ENCODE measurements at places on chromosomes 7 and 10. TPM values are rescaled to one million over a fixed set of nuclear protein-coding genes. Genes with fewer than 3 reads are reported as not detected.

Gene CFAP70
- 1.1 TPM for total RNA-seq

Gene TMEM176B
- 51.6 TPM for total RNA-seq

Gene SH3PXD2A
- total RNA-seq, result 69.3 TPM

Gene CTNNA3
- 5.1 TPM for total RNA-seq

Gene LRRC18
- not detected for total RNA-seq

Gene AKR1B1
- 54.7 TPM for total RNA-seq

Gene ASAH2
- 0.42 TPM for total RNA-seq

Gene CLRN3
- not detected for total RNA-seq

Gene LIPF
- not detected for total RNA-seq

Gene HOXA1
- total RNA-seq, result 0.71 TPM

Gene LEP
- not detected for total RNA-seq

Gene EBLN1
- not detected for total RNA-seq

Gene ASZ1
- total RNA-seq, result not detected

GRCh38 chr10:65765006-65765541 is 1160.8 kb upstream of the LRRTM3 start:
- DNase-seq, result no peak

DNA sequence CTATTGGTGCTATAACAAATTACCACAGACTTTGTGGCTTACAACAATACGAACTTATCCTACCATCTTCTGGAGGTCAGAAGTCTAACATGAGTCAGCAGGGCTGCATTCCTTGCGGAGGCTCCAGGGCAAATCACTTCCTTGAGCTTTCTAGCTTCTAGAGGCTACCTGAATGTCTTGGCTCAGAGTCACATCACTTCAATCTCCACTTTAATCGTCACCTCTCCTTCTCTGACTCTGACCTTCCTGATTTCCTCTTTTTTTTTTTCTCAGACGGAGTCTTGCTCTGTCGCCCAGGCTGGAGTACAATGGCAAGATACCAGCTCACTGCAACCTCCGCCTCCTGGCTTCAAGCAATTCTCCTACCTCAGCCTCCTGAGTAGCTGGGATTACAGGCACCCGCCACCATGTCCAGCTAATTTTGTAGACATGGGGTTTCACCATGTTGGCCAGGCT is 44.6 kb upstream of the ANAPC16 start:
- no peak for DNase-seq

DNA sequence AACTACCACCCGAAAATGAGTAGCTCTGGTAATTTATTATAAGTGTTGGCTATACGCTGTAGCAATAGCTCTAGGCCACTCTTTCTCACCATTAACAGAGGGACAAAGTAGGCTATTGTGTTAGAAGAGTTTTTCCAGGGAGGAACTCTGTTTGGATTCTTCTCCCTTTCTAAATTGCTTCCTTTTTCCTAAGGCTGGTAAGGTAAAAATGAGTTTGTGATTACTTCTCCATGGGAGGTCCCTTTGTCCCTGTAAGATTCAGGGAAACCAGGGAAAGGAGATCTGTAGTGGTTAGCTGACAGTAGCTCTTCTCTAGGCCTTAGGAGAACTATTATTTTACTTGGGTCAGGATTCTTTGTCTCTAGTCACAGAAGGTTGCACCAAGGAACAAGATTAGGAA is 23.2 kb upstream of the SEMA3E start:
- no peak for DNase-seq

- no peak for DNase-seq
These were observed 7.9 kb upstream of the GSDME start for GRCh38 chr7:24764972-24765744.

DNA sequence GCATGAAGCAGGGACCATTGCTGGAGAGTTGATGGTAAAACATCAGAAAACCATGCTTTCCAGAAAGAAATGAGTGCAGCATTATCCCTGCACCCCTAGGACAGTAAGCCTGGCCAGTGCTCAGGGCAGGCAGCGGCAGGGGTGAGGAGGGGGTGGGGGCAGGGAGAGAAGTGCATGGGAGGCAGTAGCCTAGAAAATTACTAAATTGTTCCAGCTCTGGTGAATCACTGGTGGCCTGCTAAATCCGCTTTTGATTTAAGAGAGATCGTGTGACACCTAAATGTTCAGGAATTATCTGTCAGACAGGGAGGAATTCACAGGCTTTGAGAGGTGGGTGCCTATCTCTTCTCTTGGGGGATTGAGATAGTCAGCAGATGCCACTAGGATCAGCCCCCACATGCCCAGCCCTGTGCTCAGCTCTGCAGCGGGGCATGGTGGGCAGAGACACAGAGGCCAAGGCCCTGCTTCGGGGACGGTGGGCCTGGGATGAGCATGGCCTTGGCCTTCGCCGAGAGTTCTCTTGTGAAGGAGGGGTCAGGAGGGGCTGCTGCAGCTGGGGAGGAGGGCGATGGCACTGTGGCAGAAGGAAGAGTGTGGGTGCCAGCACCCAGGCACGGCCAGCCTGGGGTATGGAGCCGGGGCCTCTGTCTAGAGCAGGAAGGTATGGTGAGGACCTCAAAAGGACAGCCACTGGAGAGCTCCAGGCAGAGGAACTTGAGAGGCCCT is 5.0 kb upstream of the AQP1 start:
- no peak for DNase-seq

DNA sequence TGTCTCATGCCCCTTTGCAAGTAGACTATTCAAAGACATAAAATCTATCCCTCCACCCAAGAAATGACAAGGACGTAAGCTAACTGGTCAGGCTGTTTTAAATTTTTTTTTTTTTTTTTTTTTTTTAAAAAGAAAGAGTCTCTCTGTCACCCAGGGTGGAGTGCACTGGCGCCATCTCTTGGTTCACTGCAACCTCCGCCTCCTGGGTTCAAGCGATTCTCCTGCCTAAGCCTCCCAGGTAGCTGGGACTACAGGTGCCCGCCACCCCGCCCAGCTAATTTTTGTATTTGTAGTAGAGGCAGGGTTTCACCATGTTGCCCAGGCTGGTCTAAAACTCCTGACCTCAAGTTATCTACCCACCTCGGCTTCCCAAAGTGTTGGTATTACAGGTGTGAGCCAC is 11.2 kb downstream of the TRA2A start:
- no peak for DNase-seq

DNA sequence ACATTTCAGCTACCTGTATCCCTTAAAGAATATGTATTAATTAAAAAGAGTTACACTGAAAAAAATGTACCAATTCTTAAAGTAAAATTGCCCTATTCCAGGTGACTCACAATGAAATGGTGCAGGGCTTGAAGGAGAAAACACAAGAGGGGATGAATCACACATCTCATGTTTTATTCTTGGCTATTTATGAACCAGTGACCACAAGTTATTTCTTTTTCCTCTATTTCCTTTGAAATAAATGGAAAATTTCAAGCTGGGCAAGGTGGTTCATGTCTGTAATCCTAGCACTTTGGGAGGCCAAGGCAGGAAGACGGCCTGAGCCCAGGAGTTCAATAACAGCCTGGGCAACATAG is 106.8 kb downstream of the UBE2H start:
- no peak for DNase-seq

GRCh38 chr7:11592699-11593098 is 239.3 kb downstream of the THSD7A start:
- DNase-seq, result no peak

DNA sequence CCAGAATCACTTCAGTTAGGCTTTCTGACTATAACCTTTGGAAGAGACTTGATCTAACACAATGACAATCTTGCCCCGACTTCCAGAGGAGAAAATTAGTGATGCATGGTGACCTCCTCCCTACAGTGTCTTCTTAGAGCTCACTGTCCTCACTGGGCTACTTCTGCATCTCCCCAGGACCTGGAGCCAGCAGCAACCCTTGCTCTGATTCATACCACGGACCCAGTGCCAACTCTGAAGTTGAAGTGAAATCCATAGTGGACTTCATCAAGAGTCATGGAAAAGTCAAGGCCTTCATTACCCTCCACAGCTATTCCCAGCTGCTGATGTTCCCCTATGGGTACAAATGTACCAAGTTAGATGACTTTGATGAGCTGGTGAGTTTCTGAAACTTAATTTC is 12.6 kb downstream of the CPA2 start:
- DNase-seq, result no peak

DNA sequence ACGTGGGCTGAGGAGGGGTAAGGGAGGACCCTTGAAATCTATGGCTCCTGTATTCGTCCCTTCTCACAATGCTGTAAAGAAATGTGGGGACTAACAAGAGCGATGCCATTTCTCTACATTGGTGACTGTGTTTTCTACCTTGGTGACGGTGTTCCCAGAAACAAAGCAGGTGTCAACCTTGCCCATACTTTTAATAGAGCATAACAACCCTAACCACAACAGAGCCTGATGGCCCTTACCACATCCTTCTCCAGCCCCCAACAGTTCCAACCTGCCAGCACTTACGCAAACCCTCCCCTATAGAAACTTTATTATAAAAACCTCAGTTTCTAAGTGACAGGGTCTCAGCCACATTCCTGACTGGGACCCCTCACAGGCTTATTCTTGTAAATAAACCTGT is 28.2 kb upstream of the ADCYAP1R1 start:
- DNase-seq, result no peak

DNA sequence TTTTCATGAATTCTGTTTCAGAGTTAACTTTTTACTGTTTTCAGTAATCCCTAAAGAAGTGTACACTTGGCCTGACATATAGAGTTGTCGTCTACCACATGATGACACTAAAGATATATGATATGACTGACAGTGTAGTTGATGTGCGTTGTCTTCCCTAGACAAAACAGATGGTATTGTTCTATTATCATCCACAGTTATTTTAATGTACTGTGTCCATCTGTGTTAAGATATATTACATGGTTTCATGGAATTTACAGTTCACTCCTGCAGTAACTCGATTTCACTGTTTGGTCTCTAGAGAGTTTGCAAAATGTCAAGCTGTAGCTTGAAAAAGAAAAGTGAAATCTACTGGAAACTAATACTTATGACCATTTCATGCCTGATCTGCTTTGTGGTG is 18.1 kb downstream of the FOXP2 start:
- no peak for DNase-seq

GRCh38 chr7:8923164-8923806 is 489.9 kb downstream of the NXPH1 start:
- DNase-seq, result no peak

GRCh38 chr10:122795924-122796323 is 49.7 kb downstream of the CUZD1 start:
- DNase-seq, result no peak

GRCh38 chr7:112510001-112510742 is 29.4 kb downstream of the LSMEM1 start:
- no peak for DNase-seq

- DNase-seq, result no peak
These were observed 24.9 kb upstream of the OR9A4 start for GRCh38 chr7:141891336-141891735.

GRCh38 chr7:28618383-28618782 is 206.1 kb downstream of the CREB5 start:
- no peak for DNase-seq

DNA sequence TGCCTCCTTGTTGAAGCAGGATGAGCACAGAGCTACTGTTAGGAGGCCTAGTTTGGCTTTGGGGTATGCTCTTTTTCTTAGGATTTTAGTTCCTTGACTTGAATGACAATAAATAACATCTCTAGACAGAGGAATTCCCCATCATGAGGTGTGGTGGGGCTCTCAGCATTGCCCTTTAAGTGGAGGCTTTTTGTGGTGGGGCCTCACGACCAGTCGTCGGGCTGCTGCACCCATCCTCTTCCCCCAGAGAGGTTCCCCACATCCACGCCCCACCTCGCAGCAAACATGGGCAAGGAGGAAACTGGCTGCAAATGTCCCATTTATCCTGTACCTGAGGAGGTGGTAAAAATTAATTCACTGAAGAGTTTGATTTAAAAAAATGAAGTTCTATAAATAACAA is 36.1 kb upstream of the TARP start:
- DNase-seq, result no peak

- DNase-seq, result no peak
These were observed 11.7 kb downstream of the NOBOX start for GRCh38 chr7:144391823-144392255.

DNA sequence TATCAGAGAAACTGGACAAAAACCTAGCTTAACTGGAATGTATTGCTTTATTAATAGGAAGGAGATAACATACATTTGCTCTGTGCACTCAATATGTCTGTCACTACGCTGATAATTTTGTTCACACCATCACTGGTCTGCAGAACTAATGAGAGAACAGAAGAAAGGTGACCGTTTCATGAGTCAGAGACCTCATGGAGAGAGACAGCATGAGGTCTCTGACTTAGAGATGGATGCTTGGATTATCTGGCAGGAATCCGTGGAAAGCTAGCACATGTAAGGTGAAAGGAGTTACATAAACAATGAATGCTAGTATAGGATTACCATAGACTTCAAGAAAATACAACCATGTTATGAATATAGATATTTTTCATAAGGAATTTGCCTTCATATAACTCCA is 947.3 kb downstream of the IPMK start:
- DNase-seq, result no peak

- DNase-seq, result no peak
These were observed 5.9 kb downstream of the KCP start for GRCh38 chr7:128904381-128905197.

DNA sequence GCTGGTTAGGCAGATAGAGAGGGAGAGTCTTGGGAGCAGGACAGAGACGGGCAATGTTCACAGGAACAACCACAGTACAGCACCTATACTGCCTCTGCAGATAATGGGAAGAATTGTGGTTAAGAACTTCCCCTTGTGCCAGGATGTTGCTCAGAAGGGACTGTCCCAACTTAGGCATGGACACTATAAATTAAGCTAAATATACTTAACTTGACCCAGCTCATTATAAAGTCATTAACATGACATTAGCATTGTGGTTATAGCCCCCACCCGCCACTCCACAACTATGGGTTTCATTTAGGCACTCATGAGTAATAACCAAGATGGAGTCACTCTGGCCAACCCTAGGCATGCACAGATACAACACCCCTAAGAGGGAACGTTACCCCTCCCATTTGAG is 310.9 kb upstream of the NRG3 start:
- no peak for DNase-seq

- no peak for DNase-seq
These were observed 194.1 kb downstream of the EMX2 start for GRCh38 chr10:117736655-117737054.

- no peak for DNase-seq
These were observed 55.2 kb upstream of the FRMD4A start for GRCh38 chr10:14385596-14386593.

DNA sequence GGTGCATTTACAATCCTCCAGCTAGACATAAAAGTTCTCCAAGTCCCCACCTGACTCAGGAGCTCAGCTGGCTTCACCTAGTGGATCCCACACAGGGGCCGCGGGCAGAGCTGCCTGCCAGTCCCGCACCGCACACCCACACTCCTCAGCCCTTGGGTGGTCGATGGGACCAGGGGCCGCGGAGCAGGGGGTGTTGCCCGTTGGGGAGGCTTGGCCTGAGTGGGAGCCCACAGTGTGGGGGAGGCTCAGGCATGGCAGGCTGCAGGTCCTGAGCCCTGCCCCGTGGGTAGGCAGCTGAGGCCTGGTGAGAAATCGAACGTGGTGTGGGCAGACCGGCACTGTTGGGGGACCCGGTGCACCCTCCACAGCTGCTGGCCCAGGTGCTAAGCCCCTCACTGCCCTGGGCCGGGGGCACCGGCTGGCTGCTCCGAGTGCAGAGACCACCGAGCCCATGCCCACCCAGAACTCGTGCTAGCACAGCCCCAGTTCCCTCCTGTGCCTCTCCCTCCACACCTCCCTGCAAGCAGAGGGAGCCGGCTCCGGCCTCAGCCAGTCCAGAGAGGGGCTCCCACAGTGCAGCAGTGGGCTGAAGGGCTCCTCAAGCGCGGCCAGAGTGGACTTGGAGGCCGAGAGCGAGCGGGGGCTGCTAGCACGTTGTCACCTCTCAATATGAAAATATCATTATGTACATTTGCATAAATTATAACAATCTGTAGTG is 16.6 kb downstream of the POLR1F start:
- no peak for DNase-seq

All from esophagus muscularis mucosa (tissue), 4 donors.